Brain microvascular endothelial cell (primary cell): ENCODE measurements at places on chromosomes 12 and 14.

DNA sequence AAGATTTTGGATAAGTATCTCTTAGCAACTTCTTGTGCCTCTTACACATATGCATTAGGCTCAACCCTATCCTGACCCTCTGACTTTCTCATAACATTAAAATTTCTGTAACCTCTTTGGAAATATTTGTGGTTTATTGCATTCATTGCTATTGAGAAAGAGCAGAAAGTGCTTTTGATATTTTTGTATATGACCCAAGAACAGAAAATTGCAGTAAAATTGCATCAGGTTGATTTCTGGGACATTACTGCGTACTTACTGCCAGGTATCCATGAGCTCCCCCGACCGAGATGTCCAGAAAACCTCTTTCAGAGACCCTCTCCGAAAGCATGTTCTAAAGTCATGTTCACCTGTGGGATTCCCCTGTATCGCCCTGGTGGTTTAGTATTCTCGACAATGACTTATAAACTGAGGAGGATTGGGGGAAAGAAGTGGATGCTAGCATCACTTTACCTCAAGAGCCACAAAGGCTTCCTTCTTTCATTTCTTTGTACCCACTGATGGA lies 14.5 kb upstream of the IL22 start:
- DNase-seq, result peak; percentile 44

- DNase-seq, result no peak
Observed at GRCh38 chr12:117155278-117156060, 34.8 kb downstream of the FBXO21 start.

GRCh38 chr12:125305231-125305630 lies 240.0 kb downstream of the AACS start:
- DNase-seq, result no peak

DNA sequence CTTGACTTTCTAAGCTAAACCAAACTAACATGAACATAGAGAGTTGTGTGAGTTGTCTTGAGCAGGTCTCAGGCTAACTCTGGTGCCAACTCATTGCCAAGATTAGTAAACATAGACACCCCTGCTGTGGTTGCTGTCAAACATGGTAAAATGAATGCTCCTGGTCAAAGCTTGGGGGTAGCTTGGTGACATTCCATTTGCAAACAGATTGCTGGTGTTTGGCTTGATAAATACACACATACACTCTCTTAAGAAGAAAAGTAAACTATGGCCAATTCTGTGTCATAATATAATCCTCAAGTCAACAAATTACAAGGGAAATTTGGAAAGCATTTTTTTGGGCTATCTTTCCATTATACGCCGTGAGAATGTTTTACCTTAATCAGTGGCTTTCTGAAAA lies 386.4 kb upstream of the PDE3A start:
- DNase-seq, result no peak

- no peak for DNase-seq
Observed at GRCh38 chr14:62189698-62190097, 427.5 kb downstream of the SNAPC1 start.

DNA sequence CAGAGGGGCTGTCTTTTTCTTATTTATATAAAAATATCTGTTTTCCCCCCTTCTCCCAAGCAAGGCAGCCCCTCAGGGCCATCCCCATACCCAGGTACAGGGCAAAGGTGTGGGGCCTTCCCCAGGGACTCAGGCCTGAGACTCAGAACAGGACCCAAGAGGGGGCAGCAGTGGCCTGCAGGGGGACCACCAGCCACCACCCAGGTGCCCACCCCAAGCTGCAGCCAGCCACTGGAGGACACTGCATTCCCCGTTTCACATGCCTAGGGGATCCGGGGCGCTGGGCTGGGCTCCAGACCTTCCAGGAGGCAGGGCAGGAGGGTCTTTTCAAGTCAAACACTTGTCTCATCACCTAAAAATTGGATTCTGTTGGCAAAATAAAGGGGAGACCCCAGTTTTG lies 83.3 kb downstream of the SCARB1 start:
- DNase-seq, result no peak
